Choroid plexus epithelial cell (primary cell): ENCODE measurements at places on chromosomes 13 and 19.
A peak's percentile ranks its signal among the peaks of the same experiment; 100 is the strongest.

DNA sequence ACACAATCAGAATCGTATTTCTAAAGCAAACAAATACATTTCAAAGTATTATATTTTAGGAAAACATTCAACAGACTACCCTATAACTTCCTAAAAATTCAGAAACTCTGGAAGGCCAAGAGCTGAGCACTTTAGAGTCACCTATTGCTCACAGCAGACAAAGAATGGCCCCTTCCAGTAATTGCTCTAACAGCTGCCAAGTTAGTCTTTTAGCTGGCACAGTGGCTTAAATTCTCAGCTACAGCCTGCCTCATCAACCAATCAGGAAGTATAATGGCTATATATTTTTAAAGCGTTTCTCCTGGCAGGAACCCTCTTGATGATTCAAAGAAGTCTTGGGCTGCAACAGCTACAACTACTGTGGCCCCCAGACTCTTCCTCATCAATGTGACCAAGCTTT lies 14.9 kb upstream of the SLITRK5 start:
- DNase-seq: no peak

GRCh38 chr13:21287331-21287907 lies 111.0 kb downstream of the MRPL57 start:
- DNase-seq: no peak

DNA sequence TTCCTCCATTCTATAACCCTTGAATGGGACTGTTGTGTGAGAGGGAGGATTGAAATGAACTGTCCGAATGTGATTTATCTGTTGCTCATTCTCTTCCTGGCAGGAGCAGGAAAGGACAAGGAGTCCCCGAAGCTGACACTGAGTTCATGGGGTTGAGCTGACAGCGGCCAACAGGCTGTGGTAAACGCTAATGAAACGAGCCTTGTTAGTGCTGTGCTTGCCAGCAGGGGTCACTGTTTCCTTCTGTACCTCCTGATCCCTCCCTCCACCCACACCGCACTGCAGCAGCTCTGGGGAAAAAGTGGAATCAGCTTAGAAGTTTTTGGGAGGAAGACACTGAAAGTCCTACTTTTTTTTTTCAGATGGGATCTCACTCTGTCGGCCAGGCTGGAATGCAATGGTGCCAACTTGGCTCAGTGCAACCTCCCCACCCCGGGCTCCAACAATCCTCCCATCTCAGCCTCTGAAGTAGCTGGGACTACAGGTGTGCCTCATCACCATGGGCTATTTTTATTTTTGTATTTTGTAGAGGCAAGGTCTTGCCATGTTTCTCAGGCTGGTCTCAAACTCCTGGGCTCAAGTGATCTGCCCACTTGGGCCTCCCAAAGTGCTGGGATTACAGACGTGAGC lies 6.7 kb upstream of the ZNF761 start:
- DNase-seq: peak; percentile 85

DNA sequence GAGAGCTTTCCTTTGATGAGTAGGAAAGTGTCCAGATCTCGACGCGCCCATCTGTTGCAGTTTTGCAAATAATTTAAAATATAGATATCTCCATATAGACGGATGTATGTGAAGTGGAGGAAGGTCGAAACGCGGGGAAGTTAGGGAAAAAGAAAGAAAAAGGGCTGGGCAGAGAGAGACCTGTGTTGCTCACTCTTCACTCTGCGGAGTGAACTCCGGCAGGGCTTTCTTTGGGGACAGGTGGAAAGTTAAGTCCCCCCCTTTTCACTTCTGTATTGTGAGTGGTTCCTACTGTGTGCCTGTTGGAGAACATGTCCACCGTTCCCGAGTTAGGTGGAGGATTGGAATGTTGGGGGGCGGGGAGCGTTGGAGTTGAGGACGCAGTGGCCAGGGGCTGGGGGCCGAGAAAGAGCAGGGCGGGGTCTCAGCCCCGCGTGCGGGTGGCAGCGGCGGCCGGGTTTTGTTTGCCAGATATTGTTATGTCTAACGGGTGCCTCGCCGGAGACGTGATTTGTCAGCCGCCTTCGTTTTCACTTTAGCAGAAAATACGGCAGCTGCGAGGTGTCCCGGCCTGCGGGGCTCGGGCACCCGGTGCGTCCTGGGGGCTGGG lies 145.1 kb upstream of the ZNF536 start:
- no peak for DNase-seq

DNA sequence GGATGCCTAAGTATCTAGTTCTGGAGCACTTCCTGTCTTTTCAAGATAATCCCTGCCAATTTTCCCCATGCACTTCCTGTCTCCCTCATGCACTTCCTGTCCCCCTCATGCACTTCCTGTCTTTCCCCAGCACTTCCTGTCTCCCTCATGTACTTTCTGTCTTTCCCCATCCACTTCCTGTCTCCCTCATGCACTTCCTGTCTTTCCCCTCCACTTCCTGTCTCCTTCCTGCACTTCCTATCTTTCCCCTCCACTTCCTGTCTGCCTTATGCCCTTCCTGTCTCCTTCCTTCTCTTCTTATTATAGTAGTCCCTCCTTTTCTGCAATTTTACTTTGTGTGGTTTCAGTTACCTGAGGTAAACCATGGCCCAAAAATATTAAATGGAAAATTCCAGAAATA lies 3.0 kb upstream of the TNNT1 start:
- DNase-seq: no peak

DNA sequence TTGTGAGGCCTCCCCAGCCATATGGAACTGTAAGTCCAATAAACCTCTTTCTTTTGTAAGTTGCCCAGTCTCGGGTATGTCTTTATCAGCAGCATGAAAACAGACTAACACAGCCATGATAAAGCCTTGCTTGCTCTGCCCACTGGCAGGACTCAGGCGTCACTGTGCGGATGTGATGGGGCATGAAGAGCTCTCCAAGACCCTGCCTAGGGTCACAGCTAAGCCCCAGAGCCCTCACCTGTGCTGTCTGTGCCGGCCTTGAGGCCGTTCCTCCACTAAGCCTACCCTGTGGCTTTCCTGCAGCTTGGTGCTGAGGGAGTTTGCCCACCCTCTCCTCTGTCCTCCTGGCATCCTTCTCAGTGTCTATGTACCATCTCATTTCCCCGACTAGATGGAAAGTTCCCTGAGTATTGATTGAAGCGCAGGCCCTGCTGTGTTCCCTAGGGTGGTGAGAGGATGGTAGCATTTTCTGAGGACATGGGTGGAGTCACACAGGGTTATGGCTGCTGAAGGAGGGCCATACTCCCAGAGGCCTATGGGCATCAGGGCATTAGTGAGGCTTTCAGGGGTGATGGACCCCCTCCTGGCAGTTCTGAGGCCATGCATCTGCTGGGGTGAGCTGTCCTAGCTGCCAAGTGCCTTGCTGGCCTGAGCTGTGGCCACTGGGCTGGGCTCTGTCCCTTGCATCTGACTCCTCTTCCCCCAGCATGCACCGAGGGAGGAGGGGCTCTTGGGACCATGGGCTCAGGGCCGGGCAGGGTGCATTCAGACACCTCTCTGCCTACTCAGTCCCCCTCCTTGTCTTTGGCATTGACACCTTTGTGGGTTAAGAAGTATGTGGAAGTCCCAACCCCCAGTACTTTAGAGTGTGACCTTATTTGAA lies 75.3 kb downstream of the TEX29 start:
- DNase-seq: no peak

DNA sequence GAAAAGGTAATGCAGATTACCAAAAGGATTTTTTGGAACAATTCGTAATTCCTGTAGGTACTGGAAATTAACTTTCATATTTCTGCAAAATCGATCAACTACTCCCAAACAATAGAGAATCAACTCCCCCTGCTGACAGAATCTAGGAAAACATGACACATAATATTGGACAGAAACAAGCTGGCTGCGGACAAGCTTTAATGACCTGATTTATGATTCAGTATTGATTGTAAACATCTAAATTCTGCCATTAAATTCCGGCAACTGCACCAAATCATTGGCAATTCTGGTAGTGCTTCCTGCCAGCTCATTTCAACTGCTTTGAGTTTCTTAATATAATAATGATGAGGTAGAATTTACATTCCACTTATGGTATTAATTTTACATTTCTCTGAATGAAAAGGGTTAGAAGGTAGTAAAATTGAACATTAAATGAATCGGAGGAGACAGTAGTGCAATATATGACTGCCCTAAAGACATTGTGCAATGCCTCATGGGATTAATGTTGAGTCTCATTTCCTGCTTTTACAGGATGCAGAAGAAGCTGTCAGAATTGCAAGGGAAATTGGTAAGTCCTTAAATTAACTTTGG lies 146.5 kb downstream of the PCCA start:
- DNase-seq: peak; percentile 80
